ENCODE measurements at places on chromosomes 16 and 17.

DNA sequence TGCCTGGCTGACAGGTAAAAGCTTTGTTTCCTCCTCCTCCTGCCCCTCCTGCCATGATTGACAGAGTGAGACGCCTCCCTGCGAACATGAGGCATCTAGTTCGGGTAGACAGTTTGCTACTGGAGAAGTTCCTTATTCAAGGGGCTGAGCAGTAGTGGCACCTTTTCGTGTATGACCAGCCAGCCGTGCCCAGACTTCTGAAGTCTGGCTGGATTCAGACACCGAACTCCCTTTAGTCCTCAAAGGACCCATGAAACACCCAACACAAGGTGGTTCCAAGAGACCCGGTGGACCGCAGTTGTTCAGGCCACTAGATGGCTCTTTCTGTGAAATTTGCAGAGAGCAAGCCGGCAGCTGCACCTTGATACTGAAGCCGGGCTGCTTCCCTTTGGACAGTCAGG is 192.8 kb downstream of the XYLT1 start:
- no peak for DNase-seq

DNA sequence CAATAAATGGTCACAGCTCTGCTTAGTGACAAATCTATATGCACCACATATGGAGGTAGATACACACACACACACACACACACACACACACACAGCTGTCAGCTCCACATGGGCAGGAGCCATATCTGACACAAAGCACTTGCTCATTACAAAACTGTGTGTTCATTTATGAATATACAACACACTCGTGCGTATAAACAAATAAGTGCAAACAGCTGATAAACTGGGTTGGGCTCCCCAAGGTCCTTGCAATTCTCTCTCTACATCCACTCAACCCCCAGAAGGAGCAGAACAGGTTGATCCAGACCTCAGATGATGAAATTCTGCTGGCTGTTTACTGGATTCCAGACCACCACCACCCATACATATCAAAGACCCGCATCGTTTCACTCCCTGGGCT is 140.7 kb downstream of the XYLT1 start:
- no peak for DNase-seq

- no peak for DNase-seq
Observed at GRCh38 chr16:87954361-87954760, 3.1 kb downstream of the BANP start.

DNA sequence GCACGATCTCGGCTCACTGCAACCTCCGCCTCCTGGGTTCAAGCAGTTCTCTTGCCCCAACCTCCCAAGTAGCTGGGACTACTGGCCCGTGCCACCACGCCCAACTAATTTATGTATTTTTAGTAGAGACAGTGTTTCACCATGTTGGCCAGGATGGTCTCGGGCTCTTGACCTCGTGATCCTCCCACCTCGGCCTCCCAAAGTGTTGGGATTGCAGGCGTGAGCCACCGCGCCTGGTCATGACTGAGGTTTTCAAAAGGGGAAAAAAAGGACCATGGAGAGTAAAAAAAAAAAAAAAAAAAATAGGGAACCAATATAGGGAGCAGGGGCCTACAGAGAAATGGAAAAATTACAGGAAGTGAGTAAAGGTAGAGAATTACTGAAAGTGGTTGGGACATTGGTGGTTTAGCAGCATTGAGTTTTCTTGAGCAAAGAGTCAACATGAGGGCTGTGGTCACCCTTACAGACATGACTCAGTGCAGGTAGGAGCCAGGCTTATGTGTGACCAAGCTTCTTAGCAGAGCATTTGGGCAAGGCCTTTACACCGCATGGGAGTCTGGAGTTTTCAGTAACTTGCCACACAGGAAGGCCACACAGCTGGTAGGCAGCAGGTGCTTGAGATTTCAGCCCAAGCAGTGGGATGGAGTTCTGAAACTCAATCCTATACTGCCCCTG is 447.3 kb downstream of the HS3ST3B1 start:
- peak; percentile 55 for DNase-seq

GRCh38 chr17:39750131-39751015 is 12.6 kb downstream of the GRB7 start:
- DNase-seq = no peak

GRCh38 chr16:55001931-55002330 is 71.3 kb downstream of the IRX5 start:
- no peak for DNase-seq

GRCh38 chr17:41932816-41933389 is 2.5 kb downstream of the ODAD4 start:
- no peak for DNase-seq

- DNase-seq = no peak
Observed at GRCh38 chr17:47304186-47304585, 19.6 kb upstream of the EFCAB13 start.

DNA sequence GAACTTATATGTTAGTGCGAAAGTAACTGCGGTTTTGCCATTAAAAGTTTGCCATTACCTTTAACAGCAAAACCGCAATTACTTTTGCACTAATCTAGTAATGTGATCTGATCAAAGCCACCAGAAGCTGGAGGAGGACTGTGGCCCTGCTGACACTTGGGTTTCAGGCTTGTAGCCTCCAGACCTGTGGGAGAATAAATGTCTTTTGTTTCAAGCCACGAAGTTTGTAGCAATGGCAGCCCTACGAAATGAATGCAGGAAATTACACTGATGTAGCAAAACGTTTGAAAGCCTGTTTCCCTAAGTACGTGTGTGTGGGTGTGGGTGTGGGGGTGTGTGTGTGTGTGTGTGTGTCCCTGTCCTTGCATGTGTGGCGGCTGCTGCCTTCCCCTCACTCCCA is 66.6 kb downstream of the WSB1 start:
- no peak for DNase-seq

DNA sequence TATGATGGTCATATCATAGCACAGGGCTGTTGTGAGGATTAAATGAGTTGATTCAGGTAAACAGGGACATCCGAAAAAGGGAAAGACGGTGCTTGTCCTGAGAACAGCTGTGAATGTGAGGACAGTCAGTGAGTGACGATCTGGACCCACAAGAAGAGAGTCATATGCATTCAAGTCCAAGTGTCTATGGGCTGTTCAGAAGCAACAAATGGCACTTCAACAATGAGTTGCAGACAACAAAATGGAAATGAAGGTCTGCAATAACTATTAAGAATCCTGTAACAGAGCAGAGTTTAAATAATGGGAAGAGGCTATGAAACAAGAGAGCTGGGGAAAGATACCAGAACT is 100.3 kb downstream of the ADCY9 start:
- no peak for DNase-seq

GRCh38 chr17:76994237-76994637 is 126.0 kb downstream of the MGAT5B start:
- DNase-seq = no peak

- DNase-seq = no peak
Observed at GRCh38 chr17:31515267-31515666, 123.8 kb downstream of the RAB11FIP4 start.

DNA sequence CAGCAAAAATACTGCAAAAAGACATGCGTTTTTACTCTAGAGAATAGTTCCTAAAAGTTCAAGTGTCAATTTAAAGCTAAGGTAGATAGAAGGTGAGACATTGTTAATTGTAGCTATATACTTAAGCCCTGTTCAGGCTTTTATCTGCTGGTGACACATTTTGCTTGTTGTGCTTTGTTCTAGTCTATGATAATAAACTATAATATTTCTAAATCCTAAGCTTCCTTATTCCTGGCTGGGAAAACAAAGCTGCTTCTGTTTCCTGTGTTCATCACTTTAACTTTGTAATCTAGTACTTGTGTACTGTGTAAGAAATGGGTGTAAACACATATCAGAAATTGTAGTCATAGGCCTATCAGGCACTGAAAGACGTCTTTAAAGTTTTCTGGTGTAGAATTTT is 77.3 kb downstream of the EFCAB13 start:
- DNase-seq = no peak

All from GM12864 (cell line).